ENCODE measurements at places on chromosomes 12 and 14.
A peak's percentile ranks its signal among the peaks of the same experiment; 100 is the strongest.

GRCh38 chr12:2212971-2213869 is 160.4 kb downstream of the CACNA1C start:
- no peak for DNase-seq

GRCh38 chr14:37138898-37139297 is 33.5 kb downstream of the SLC25A21 start:
- no peak for DNase-seq

DNA sequence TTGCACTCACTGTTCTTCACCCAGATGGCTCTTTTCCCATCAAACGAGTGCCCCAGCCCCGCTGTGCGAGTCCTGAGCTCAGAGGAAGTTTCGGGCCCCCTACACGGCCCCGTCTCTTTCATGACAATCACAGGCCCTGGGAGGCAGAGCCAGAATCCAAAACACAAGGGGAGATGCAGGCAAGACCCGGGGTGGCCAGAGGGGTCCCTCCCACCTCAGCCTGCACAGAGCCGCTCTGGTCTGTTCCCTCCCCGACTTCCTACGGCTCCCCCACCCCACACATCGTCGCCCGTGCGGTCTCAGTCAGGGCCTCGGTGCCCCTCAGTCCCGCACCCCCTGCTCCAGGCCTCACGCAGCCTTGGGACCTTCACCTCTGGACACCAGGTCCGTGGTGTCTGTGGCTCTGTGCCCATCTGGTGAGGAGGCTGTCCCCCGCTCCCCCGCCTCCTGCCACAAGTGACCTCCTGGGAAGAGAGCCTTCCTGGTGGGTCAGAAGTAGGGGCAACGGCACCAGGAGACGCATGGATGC is 8.9 kb downstream of the GPR132 start:
- no peak for DNase-seq

DNA sequence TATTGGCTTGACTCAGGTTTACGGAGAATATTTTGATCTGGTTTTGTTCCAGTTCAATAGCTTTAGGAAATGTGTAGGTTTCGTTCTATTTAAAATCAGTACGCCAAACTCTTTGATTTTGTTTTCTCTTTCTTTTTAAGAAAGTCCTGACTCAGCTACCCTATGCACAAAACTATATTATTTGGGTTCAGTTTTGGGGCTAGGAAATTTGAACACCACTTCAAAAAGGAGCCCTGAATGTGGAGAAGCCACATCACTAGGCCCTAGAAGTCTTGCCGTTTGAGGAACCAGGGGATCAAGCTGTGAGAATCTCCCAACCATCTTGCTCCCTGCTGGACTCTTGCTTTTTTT is 168.2 kb upstream of the BCL2L14 start:
- no peak for DNase-seq

- DNase-seq, result no peak
Measured at GRCh38 chr12:124852911-124853427, 10.7 kb downstream of the SCARB1 start.

GRCh38 chr12:118311666-118312065 is 61.0 kb downstream of the TAOK3 start:
- no peak for DNase-seq

- DNase-seq, result no peak
Measured at GRCh38 chr12:46179693-46180452, 89.0 kb downstream of the SLC38A1 start.

- DNase-seq, result peak; percentile 74
Measured at GRCh38 chr12:123905319-123905925, 67.2 kb downstream of the CCDC92 start.

- no peak for DNase-seq
Measured at GRCh38 chr12:10741845-10742244, 18.7 kb upstream of the YBX3 start.

- DNase-seq, result no peak
Measured at GRCh38 chr12:57823131-57823907, 4.8 kb upstream of the AVIL start.

DNA sequence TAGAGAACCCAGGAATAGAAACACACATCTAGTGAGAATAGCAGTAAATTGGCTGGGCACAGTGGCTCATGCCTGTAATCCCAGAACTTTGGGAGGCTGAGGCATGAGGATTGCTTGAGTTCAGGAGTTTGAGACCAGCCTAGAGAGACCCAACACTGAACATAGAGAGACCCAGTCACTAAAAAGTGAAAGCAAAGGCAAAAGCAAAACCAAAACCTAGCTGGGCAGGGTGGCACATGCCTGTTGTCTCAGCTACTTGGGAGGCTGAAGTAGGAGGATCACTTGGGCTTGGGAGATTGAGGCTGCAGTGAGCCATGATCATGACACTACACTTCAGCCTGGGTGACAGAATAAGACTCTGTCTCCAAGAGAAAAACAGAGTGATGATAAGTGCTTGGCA is 37.5 kb upstream of the MIS18BP1 start:
- DNase-seq, result no peak

DNA sequence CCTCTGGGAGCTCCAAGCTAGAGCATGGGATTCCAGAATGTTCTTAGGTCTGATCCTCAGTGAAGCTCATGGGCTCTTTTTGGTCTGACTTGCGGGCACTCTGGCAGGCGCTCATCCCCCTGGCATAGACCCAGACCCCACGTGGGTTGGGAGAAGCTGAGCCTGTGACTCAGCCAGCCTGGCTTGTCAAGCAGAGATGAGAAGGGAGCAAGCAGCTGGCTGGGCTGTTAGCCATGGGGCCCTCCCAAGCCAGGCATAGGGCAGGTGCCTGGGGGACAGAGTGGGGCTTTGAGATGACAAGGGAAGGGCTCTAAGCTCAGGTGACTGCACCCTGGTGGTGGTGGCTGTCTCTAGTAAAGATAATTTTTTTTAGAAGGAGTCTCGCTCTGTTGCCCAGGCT is 80.3 kb upstream of the NOS1 start:
- no peak for DNase-seq

GRCh38 chr12:57261428-57261865 is 10.5 kb upstream of the STAC3 start:
- DNase-seq, result no peak

GRCh38 chr12:89833337-89834252 is 125.0 kb upstream of the ATP2B1 start:
- DNase-seq, result no peak

DNA sequence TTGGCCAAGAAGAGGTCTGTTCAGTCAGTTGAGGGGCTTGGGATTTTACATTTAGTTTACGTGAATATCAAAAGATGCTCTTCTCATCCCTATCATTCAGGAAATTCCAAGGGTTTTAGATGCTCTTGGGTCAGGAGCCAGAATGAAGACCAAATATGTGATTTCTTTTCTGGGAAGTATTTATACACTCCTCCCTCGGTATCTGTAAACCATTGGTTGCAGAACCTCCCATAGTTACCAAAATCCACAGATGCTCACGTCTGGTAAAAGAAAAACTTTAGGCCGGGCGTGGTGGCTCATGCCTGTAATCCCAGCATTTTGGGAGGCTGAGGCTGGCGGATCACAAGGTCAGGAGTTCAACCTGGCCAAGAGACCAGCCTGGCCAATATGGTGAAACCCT is 75.9 kb downstream of the TNFAIP2 start:
- no peak for DNase-seq

DNA sequence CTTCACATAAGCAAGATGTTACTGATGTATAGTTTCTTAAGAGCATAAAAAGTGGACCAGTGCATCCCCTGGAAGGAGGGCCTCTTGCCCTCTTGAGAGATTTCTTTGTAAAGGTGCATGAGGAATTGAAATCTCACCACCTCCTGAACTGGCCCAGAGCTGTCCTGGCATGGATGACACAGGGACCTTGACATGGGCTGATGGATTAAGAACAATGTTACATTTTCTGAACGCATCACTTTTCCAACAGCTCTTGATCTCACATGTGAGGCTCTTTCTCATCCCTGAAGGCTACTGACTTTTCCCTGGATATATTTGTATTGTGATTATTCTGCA is 360.4 kb downstream of the RGS6 start:
- no peak for DNase-seq

DNA sequence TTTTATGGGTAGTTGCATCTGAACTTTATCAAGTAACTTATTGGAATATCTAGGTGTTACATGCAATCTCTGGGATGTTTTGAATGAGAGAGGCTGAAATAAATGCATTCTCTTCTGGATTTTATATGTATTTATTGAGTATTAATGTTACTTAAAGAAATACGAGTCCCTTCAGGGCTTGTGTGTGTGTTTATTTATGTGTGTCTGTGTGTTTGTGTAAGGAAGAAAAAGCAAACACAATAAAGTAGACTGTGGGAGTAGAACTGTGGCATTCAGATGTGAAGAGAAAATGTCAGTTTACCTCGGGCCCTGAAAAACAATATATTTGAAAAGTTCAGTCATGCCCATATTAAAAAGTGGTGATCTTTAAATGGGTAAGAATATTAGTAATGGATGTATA is 250.5 kb downstream of the RPL10L start:
- no peak for DNase-seq

- DNase-seq, result no peak
Measured at GRCh38 chr12:115439008-115439601, 755.1 kb upstream of the TBX3 start.

GRCh38 chr12:57389033-57389432 is 41.8 kb downstream of the R3HDM2 start:
- DNase-seq, result no peak

- DNase-seq, result no peak
Measured at GRCh38 chr12:122609732-122610131, 82.7 kb downstream of the KNTC1 start.

GRCh38 chr12:78115889-78116288 is 285.2 kb downstream of the NAV3 start:
- no peak for DNase-seq

- DNase-seq, result no peak
Measured at GRCh38 chr12:1696800-1697199, 5.9 kb downstream of the ADIPOR2 start.

DNA sequence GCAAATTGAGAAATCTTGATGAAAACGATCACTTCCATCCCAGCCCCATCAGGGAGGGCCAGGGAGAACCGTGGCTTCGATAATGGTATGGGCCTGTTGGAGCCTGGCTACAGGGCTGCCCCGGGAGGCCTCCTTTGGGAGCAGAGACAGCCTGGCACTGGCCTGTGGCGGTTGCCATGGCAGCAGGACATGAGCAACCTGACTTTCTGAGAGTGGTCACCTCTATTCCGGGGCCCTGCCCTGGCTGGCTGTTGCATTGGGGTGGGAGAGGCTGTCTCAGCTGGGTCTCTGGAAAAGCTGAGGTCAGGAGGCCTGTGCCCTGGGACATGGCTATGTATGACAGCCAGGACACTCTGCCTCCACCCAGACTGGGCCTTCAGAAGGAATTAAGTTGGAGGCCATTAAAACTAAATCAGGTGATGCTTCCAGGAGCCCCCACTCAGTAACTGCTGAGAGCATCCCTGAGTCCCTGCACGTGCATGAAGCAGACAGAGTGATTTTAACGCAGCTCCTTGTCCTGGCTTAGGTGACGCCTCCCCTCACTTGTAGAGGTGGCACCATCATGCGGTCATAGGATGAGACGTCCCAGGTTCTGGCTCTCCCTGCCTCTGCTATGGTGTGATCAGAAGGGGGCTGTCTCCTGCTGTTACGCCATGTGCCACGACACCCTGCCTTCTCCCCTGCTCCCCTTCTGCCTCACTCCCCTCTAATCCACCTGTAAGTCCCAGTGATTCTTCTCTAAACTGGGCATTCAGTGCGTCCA is 126.3 kb downstream of the SLC25A47 start:
- no peak for DNase-seq

GRCh38 chr12:57342207-57342691 is 88.6 kb downstream of the R3HDM2 start:
- DNase-seq, result no peak

GRCh38 chr12:48198672-48198971 is 4.5 kb downstream of the OR10AD1 start:
- DNase-seq, result peak; percentile 32

DNA sequence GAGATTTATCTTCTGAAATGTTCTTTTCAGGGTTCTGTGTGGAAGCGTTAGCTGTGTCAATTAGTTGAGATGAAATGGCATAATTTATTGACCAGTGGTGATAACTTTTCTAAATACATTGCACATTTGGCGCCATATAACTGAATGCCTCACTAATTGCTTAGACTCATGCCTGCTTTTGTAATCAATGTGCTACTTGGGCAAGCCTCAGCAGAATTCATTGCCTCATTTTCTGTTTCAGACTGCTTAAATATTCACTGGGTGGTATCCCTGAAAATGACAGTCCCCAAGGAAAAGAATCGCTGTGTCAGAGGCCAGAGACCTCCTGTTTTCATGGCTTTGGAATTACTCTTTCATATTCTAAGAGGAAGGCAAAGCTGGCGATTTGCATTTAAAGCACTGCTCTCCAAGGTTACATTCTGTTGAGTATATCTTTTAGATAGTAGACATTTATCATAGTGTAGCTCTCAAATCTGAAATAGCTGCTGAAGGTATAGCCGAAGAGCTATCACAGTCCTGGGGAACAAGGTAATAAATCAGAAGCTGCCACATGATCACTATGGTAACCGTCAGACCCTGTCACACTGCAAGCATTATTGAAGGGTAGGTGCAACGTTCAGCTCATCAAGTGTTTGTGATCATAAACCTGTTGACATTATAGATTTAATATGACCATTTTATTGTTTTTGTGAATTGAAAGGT is 297.3 kb upstream of the E2F7 start:
- no peak for DNase-seq

GRCh38 chr14:97382616-97383226 is 585.5 kb downstream of the VRK1 start:
- DNase-seq, result no peak
